ENCODE measurements at places on chromosomes 3 and 15.
A peak's percentile ranks its signal among the peaks of the same experiment; 100 is the strongest.

DNA sequence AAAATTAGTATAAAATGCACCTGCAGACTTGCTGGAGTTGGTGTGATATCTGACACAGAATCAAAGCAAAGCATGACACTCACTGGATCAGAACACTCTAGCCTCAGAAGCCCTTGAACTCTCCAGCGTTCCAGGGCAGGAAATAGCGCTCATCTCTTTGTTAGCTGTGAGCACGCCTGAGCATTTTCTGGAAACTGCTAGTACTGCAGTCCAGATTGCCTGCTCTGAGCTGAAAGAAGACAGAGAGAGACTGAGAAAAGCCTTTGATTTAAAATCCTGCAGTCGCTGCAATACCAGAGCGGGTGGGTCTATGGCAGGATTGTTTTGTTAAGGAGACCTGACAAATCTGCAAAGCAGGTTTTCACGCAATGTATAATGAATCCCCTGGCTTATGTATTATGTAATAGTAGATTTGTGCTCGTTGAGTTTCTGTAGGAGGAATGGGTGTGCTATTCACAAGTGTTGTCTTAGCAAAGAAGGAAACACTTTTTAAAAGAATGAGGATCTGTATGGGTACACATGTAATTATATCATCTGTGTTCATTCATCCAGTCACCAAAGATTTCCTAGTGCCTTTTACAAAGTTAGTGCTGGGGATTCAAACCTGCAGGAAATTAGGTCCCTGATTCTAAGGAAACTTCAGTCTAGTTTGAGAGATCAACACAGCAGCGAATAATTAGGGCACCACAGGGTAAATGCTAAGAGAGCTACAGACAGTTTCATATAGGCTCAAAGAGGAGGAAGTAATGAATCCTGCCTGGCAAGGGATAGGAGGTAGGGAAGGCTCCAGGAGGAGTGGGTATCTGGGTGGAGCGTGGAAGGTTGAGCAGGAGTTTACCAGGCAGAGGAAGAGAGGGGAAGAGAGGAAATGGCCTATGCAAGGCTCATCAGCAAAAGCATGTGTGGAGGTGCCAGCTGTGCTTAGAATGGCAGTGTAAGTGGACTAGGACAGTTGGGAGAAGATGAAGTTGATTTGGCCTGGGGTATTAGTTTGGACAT is 26.1 kb upstream of the MGLL start:
- no peak for DNase-seq

DNA sequence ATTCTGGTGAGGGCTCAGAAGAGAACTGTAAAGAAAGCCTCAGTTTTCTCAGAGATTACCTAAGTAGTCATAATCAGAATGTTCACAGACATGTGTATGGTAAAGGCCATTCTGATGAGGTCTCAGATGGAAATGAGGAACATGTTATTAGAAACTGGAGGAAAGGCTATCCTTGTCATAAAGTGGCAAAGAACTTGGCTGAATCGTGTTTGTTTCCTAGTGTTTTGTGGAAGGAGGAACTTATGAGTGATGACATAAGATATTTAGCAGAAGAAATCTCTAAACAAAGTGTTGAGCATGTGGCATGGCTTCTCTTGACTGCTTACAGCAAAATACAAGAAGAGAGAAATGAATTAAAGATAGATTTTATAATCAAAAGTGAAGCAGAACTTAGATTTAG is 12.8 kb upstream of the KLHL40 start:
- no peak for DNase-seq

- no peak for DNase-seq
Measured at GRCh38 chr15:77541421-77542181, 91.1 kb downstream of the LINGO1 start.

DNA sequence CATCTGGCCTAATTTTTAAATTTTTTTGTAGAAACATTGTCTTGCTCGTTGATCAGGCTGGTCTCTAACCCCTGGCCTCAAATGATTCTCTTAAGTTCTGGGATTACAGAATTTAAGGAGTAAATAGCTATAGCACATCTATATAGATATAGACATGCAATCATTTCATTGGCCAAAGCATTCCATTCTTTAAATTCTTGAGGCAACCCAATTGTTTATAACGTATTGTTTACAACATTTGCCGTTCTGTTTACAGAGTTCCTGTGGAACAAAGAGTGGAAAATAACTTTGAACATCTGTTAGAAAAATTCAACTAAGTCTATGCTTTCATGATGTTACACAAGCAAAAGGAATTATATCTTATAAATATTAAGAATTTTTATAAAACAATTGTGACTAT is 205.2 kb upstream of the ROBO2 start:
- no peak for DNase-seq

DNA sequence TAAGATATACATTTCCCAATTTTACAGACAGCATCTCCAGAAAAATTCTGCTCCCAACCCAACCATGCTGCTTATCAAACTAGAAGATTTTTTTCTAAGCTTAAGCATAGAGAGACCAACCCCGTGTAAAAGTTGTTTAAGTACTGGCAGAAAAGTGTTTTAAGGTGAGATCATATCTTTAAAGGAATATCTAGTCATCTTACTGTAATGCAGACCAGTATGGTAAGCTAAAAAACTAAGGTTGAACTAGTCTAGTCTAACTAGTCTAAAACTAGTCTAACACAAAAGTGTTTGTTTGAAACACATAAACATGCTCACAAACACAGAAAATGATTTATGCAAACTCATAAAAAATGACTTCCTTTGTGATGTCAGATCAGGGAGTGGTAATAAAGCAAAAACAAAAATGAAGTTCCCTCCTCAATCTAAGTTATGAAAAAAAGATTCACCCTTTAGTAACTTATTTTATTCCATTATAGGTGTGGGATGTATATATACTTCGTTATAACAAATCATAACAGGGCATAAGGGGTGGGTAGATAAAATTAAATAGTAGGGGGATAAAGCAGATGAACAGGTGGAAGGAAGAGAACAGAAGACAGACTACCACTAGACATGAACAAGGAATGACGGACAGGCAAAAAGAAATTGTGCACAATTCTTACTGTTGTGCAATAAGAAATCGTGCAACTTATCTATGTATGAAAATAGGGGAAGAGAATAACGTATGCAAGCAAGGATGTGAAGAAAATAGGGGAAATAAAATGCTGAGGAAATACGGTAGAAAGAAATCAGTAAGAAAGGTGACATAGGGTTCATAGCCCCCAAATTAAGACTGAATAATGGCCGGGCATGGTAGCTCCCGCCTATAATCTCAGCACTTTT is 10.0 kb downstream of the MYO5A start:
- no peak for DNase-seq

- DNase-seq, result no peak
Measured at GRCh38 chr3:149783576-149783975, 8.8 kb downstream of the ANKUB1 start.

GRCh38 chr3:66253790-66254620 is 33.2 kb downstream of the SLC25A26 start:
- peak; percentile 43 for DNase-seq

GRCh38 chr15:67146875-67147381 is 81.5 kb downstream of the SMAD3 start:
- DNase-seq, result no peak

DNA sequence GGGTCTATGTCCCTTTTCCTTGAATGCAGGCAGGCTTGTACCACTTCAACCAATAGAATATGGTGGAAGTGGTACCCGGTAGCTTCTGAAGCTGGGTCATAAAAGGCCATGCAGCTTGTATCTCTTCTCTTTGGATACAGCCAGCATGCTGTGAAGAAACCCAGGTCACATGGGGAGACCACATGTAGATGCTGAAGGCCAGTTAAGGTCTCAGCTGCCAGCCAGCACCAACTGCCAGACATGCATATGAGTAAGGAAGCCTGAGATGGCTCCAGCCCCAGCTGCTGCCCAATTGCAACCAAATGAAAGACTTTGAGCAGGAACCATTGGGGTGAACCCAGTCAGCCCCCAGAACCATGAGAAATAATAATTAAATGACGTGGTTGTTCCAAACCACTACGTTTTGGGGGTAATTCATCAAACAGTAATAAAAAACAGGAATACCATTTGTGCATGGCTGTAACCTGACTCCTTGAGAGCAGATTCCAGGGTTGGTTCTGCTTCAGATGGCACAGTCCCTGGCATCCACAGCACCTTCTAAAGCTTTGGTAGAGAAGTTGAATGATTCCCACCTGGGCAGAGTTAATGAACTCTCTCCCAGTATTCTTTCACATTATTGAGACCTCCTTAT is 3.8 kb downstream of the RBP2 start:
- no peak for DNase-seq

DNA sequence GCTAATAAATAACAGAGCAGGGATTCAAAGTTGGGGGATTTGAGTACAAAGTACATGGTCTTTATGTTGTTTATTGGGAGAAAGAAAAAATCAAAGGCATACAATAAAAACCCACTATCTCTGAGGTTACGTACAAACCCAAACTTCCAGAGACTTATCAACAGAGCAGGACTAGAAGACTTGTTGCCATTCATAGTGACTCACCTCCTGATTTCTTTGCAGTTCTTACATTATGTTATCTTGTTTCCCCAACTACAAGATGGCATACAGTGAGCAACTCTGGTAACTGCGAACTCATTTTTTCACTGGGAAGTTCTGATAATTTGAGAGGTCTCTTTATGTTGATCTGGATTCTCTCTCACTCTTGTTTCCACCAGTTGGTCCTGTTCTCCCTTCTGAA is 80.6 kb upstream of the ETV5 start:
- DNase-seq, result peak; percentile 10

- DNase-seq, result peak; percentile 56
Measured at GRCh38 chr3:50385754-50386153, 26.4 kb upstream of the TMEM115 start.

GRCh38 chr3:57910990-57911389 is 97.2 kb upstream of the FLNB start:
- DNase-seq, result peak; percentile 52

DNA sequence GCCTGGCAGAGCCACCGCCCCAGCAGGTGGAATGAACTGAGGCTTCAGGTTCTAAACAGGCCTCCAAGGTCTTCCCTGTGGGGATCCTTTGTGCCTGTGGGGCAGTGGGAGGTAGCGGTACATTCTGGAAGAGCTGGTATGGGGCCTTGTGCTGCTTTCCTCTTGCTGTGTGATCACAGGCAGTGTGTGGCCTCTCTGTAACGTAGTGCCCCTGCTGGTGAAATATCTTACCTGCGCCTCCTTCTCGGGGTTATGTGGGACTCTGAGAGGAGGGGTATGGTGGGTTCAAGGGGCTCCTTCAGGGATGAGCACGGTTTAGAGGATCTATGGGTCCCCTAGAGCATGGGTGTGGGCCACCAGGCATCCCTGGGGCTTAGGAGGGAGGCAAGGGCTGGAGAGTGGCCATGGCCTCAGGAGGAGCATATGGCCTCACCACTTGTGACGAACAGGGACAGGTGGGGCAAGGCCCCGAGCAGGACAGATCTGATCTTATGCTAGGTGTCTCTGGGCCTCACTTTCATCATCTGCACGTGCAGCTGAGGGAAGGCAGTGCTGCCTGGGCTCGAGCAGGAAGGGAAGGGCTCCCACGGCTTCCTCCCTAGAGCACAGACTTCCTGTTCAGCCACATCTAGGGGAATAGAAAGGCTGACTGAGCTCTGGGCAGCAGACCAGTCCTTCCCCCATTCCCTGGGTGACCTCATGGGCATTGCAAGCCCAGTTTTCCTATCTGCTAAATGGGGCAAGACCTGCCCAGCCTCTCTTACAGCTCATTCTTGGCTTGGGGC is 1.9 kb upstream of the ALS2CL start:
- DNase-seq, result peak; percentile 42

GRCh38 chr3:64728428-64728827 is 40.6 kb upstream of the ADAMTS9 start:
- no peak for DNase-seq

GRCh38 chr15:62607114-62607462 is 435.5 kb upstream of the TPM1 start:
- DNase-seq, result no peak

DNA sequence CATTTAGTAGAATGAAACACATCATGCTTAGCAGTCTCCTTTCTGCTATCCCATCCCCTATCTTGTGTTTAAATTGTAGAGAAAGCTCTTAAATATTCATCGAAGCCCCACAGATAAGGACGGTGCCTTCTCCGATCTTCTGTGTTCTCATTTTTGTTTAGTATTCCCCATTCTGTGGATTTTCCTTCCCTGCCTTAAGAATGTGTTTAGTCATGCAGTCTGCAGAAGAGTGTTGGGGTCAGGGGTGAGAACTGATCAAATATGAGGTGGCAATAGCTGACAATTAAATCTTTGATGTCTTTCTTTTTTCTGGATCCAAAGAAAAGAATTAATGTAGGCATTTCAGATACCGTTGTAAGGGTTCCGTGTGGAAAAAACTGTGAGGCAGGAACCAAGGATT is 9.3 kb upstream of the ANKUB1 start:
- no peak for DNase-seq

DNA sequence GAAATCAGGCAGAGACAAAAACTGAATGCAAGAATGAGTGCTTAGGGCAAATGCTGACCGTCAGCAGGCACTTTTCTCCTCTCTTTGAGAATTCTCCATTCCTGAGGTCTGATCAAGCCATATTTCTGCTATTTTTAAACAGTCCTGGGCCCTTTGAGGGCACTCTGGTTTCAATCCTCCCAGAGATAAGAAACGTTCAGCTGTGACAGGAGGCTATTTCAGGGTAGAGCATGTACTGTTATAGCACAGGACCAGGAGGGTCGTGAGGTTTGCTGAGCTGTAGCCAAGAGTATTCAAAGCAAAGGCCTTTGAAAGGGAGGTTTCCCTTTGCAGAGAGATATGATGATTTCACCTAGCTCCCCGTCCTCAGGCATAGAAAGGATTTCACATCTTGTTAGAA is 39.6 kb upstream of the PDZRN3 start:
- DNase-seq, result no peak

GRCh38 chr3:184361932-184362667 is 590 bp downstream of the POLR2H start:
- DNase-seq, result peak; percentile 86

- no peak for DNase-seq
Measured at GRCh38 chr3:171799501-171799900, 10.8 kb downstream of the PLD1 start.

DNA sequence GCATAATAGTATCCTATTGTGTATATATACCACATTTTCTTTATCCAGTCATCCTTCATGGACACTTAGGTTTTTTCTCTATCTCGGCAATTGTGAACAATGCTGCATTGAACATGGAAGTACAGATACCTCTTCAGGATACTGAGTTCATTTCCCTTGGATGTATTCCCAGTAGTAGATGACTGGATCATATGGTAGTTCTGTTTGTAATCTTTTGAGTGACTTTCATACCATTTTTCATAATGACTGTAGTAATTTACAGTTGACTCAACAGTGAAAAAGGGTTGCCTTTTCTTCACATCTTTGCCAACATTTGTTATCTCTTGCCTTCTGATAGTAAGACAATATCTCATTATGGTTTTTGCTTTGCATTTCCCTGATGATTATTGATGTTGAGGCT is 21.8 kb downstream of the MYH15 start:
- no peak for DNase-seq

DNA sequence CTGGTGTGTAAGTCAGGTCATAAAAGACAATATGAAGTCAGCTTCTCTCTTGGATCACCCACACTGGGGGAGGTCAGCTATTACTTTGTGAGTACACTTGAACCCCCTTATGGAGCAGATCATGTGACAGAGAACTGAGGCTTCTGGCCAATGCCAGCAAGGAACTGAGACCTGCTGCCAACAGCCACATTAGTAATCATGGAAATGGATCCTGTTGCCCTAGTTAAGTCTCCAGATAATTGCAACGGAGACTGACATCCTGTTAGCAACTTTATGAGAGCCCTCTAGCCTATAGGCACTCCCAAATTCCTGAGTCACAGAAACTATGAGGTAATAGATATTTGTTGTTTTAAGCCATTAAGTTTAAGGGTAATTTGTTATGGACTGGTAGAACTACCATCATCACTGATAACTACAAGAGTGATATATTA is 110.4 kb upstream of the GMNC start:
- no peak for DNase-seq

- no peak for DNase-seq
Measured at GRCh38 chr3:45049807-45050206, 23.7 kb downstream of the CLEC3B start.

Measured in hematopoietic multipotent progenitor cell treated with erythropoietin and hydrocortisone succinate and interleukin-3 and kit ligand, for 8 days (in vitro differentiated cells).